ENCODE measurements at places on chromosomes 2 and 18.

DNA sequence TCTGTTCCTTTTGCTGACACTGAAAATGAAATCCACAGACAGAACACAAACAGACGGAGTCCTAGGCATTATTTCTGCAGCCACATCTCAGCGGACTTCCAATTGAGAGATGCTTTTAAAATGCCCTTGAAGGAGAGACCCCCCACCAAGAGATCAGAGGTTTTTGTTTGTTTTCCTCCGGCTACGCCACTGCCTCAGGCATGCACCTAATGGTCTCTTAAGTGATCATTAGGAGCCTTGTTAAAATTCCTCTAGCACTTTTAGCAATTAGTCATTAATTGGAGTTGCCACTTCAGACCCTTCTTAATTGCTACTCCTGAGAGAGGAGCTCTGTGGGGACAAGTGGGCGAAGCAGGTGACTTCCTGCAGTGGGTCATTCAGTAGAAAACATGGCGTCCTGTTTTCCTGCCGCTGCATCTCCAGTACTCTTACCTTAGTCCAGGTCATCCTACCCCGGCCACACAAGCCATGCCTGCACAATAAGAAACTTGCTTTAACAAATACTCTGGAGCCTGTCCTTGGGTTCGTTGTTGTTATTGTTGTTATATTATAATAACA lies 257.7 kb upstream of the CHAC2 start:
- DNase-seq, result no peak

DNA sequence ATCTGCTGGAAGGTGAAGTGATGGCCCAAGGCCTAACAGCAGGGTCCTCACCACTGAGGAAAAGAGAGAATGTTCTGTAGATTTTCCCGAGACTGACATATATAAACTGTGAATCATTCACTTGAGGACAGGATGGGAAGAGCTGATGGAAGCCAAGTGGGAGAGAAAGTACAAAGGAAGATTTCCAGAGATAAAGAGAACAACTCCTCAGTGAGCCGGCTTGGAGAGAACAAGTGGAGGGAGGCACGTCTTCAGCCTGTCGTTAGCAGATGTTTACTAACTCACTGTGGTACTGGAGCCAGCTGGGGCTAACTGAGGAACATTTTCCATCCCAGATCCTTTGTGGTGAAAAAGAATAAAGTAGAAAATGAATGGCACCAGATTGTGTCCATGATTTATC lies 552.9 kb upstream of the TNP1 start:
- DNase-seq, result no peak

DNA sequence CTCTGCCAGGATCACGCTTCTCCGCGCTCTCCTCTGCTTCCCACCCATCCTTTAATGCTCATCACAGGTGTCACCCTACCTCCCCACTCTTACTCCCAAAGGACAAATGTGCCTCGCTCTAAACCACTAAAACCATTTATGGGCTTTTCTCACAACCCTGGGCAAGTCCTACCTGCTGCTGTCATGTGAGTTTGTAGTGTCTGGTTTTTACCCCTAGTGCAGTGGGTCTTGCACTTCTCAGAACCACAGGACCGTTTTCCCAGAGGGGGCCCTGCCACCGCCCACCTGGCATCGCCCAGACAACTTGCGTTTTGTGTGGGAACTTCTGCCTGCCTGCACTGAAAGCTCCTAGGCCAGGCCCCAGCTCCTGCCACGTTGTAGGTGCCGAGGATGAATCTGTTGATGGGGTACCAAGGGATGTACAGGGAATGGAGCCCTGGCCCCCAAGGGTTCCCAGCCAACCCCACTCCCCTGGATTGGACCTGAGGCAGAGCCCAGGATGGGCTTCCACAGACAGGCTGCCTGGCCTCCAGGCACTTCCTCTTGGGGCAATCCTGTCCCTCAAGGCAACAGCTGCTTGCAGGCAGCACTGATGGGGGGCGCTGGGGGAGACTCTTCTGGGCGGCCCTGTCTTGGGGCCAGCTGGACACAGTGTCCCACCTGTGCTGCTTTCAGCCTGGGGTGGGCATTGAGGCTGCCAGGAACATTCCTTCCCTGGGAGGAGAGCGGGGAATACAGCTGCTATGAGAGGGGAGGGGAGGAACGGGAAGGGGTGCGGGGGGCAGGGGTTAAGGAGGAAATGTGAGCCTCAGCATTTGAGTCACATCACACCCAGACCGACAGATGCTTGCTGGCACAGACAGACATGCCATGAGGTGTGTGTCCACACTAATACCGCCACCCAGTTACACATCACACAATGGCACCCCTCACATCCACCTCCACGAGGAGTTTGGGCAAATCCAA lies 176.3 kb downstream of the ZFP36L2 start:
- DNase-seq, result no peak

GRCh38 chr2:191045141-191045540 lies 31.2 kb upstream of the STAT1 start:
- no peak for DNase-seq

DNA sequence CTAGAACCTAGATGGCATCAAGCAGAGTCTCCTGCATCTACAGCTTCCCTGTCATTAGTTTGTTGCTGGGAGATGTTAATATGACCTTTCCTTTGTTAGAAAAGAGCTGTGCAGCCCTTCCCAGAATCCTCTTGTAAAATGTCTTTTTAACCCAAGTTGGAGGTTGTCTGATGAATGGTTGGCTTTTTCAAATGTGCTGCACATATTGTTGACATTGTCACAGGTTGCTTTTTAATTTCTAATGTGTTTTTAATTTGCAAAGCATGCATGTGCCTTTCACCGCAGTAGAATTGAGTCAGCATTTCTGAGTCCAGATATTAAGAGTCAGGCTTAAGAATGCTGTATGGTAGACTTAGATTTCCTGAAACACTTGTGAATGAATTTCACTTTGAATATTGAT lies 120.8 kb downstream of the GREB1L start:
- DNase-seq, result no peak

- no peak for DNase-seq
Observed at GRCh38 chr2:143816916-143817315, 687.7 kb downstream of the ARHGAP15 start.

DNA sequence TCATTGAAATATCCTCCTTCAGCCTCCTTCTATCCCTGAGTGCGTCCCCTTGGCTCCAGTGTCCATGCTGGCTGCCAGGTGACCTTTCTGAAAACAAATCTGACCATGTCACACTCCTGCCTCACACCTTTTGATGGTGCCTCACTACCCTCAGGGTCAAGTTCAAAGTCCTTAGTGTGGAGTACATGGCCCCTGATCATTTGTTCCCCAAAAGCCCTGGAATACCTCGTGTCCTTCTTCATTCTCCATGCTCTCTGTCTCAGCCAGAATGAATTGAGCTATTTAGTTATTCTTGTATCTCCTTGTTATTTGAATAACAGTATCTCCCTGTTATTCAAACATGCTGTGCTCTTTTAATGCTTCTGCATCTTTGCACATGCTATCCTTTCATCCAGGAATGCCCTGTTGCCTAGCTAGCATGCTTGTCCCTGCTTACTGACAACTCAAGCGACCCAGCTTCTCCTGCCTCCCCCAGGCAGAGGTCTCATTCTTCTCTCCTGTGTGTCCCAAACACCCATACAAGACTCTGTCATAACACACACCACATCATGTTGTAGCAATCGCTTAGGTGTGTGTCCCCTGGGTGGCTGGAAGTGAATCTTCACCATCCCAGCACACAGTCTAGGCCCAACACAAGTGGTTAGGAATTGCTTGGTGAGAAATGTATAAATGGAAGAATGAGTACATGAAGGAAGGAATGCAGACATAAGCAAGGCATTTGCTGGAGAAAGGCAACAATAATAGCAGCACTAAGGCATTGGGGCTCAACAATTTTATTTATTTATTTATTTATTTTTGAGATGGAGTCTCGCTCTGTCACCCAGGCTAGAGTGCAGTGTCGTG lies 144.0 kb downstream of the DDX1 start:
- DNase-seq, result no peak

DNA sequence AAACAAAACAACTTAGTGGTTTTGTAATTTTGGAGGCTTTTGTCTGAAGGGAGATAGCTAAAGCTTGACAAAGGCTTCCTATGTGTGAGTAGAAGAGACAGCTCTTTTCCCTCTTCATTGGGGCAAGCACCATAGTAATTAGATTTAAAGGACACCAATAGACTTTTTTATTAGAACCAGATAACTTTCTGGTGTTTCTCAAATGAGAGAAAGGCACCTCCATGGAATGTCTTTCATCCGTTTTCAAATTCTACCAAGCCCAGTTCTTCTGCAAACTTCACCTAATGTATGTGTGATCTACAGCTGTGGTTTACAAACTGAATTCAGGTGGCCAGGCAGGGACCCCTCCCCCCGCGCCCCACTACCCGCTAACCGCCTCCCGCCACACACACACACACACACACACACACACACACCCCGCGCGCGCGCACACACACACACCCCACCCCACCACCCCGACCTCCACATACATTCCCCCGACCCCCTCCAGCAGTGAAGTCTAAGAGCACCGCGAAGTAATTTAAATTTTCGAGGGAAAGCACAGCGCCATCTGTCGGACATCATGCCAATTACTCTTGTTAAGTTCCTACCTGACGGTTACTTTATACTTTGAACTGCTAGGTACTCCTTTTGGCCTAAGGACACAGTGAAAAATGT lies 31.6 kb upstream of the PPP1R1C start:
- DNase-seq, result peak; percentile 25

GRCh38 chr2:85779641-85780315 lies 26.0 kb downstream of the ATOH8 start:
- no peak for DNase-seq
